ENCODE measurements at places on chromosomes 11 and 22.

GRCh38 chr11:11390068-11390771 lies 37.2 kb upstream of the CSNK2A3 start:
- no peak for DNase-seq

GRCh38 chr11:76558891-76559290 lies 111.7 kb downstream of the LRRC32 start:
- no peak for DNase-seq

DNA sequence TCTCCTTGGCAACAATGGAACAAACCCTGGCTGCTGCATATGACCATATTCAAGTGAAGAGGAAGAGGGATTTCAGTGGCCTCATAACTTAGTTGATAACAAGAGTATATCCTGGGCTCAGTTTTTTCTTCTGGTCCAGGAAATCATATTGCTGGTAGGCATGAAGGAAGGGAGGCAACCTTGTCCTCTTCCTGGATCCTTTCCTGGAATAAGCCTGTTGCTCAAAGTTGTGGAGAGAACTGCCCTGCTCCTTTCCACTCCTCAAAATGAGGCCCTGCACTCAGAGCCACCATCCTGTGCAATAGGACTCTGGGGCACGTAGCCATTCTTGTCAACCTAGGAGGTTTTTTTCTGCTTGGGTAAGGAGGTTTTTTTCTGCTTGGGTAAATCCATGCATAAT lies 128.7 kb upstream of the PITPNB start:
- no peak for DNase-seq

- no peak for DNase-seq
Observed at GRCh38 chr11:87331273-87331672, 293.5 kb downstream of the TMEM135 start.

DNA sequence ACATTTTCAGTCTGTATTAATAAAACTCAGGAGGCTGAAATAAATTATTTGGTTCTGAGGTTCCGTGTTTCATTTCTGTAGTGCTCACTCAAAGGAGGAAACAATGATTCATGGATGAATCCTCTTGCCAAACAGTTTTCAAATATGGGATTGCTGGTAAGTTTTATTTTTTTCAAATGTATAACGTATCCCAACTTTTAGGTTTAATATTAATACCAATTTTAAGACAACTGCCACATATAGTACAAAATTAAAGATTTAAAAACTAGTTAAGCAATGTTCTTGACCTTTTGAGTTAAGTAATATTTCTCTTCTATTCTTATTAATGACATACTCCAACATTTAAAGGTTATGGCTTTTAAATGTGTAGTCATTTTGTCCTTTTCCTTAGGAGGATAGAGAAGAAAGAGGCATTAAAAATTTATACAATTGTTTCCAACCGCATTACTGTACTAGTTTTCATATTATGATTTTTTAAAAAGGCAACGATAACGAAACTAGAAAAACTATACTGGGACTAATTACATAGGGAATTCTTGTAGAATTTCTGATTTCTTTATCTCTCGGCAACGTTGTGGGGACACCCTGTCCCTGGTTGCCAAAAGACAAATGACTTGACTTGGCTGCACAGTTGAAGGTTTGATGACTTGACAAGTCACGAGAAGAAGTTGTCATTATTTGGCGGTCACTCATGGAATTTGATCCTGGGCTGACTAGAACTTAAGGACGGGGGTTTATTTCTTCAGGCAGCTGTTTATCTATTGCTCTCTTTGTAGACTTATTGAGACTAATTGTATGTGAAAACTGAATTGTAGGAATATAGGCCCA lies 69.1 kb upstream of the ADSL start:
- peak; percentile 53 for DNase-seq

- no peak for DNase-seq
Observed at GRCh38 chr22:32957200-32957803, 100.9 kb downstream of the SYN3 start.
